ENCODE measurements at places on chromosomes 5 and 9. TPM values are rescaled to one million over a fixed set of nuclear protein-coding genes. Genes with fewer than 3 reads are reported as not detected.

DNA sequence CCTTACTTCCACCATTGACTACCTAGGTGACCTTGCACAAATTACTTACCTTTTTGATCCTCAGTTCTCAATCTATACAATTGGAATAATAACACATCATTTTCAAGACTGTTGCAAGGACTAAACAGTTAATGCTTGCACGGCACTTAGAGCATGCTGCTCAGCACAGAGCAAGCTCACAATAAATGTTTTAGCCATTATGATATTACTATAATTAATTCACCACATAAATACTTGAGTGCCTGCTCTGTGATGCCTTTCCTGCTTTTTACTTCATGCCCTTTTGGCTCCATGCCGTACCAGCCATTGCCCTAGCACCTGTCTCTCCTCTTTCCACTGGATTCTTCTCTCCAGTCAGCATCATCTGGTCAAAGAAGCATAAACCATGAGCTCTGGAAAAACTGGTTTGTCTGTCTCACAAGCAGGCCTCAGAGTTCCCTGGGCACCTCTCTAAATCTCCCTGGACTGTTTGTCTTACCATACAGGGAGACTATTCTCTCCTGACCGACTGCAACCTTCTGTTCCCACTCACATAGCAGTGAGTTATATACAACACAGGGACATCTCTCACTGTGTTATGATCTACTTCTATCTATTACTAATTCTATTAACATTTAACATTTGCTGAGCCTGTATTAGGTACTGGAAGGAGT is 260.4 kb upstream of the ADRA1B start:
- peaks cover 3% of the 10 kb centered on the region for H3K4me1 ChIP-seq
- H3K4me3 ChIP-seq, result no peak overlapping the region
- no peaks in the 10 kb centered on the region for H3K36me3 ChIP-seq
- H3K27me3 ChIP-seq, result no peaks in the 10 kb centered on the region
- no peak overlapping the region for H3K27ac ChIP-seq

- H3K4me3 ChIP-seq, result no peak overlapping the region
- no peaks in the 10 kb centered on the region for H3K27me3 ChIP-seq
- H3K4me1 ChIP-seq, result no peaks in the 10 kb centered on the region
- DNase-seq, result no peak
- H3K36me3 ChIP-seq, result no peaks in the 10 kb centered on the region
- H3K27ac ChIP-seq, result no peak overlapping the region
Observed at GRCh38 chr5:97764700-97765099, 581.7 kb upstream of the RIOK2 start.

DNA sequence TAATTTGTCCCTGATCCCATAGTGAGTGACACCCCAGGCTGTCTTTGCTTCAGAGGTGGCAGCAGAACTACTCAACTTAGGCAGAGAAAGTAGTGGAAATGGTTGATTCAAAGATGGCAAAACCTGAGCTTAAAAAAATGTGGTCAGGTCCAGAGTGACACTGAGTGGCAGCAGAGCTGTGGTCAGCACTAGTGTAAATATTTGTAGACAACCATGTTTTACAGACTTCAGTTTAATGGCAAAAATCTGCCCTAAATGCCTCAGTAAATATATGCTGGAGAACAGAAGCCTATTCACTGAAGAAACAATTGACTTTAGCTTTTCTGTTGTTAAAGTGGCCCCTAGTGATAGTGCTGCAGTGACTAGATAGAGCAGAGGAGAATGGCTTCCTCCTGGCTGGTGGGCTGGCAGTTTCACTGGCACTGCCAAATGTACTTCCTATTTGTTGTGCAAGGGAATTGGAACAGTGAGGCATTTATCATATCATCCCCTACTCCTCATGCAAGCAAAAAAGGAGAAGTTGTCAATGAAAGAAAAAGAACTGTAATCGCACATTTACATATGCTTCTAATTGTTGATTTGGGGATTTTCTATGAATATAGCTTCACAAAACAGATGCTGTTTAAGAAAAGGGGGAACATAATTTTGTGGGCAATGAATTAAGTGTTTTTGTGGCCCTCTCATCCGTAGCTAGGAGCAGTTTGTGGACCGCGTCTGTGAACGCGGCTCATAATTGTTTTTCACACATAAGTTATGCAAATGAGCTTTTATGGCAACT is 12.0 kb downstream of the PBX3 start:
- peaks cover 22% of the 10 kb centered on the region for H3K4me1 ChIP-seq
- no peak overlapping the region for H3K4me3 ChIP-seq
- H3K27me3 ChIP-seq, result no peaks in the 10 kb centered on the region
- peak overlapping the region; percentile 77 for H3K27ac ChIP-seq
- no peaks in the 10 kb centered on the region for H3K36me3 ChIP-seq
- DNase-seq, result no peak

- H3K4me1 ChIP-seq, result no peaks in the 10 kb centered on the region
- H3K36me3 ChIP-seq, result no peaks in the 10 kb centered on the region
- DNase-seq, result no peak
- no peak overlapping the region for H3K27ac ChIP-seq
- H3K4me3 ChIP-seq, result no peak overlapping the region
Observed at GRCh38 chr9:27626244-27627187, 53.2 kb upstream of the C9orf72 start.

- no peaks in the 10 kb centered on the region for H3K36me3 ChIP-seq
- no peak overlapping the region for H3K4me3 ChIP-seq
- no peak for DNase-seq
- H3K27ac ChIP-seq, result no peak overlapping the region
Observed at GRCh38 chr5:172637740-172638139, 3.3 kb upstream of the NEURL1B start.

GRCh38 chr5:125200866-125201373 is 454.5 kb upstream of the ZNF608 start:
- no peak overlapping the region for H3K4me3 ChIP-seq
- DNase-seq, result no peak
- no peak overlapping the region for H3K27ac ChIP-seq
- no peaks in the 10 kb centered on the region for H3K27me3 ChIP-seq

GRCh38 chr5:133220851-133221674 is 169.2 kb downstream of the HSPA4 start:
- peak; percentile 53 for DNase-seq
- H3K4me3 ChIP-seq, result no peak overlapping the region
- peak overlapping the region; percentile 32 for H3K27ac ChIP-seq
- H3K36me3 ChIP-seq, result no peaks in the 10 kb centered on the region

- H3K27ac ChIP-seq, result no peak overlapping the region
- no peaks in the 10 kb centered on the region for H3K36me3 ChIP-seq
- H3K4me3 ChIP-seq, result no peak overlapping the region
- no peaks in the 10 kb centered on the region for H3K27me3 ChIP-seq
- H3K4me1 ChIP-seq, result no peaks in the 10 kb centered on the region
Observed at GRCh38 chr9:72415163-72415562, 50.2 kb upstream of the ZFAND5 start.

ADRB2 gene
- 18.4 TPM for total RNA-seq

CNTLN gene
- total RNA-seq, result 5.4 TPM

KIF20A gene
- total RNA-seq, result 1.1 TPM
